A549 treated with CORT108297 at 1 μM for 4 hours (cell line): ENCODE measurements at places on chromosomes 6 and 20. TPM values are rescaled to one million over a fixed set of nuclear protein-coding genes. Genes with fewer than 3 reads are reported as not detected.

Gene FOXC1
- total RNA-seq = 6.2 to 9.5 TPM (median 8.1 TPM) in 5 replicates

Gene GTPBP2
- 16.2 to 23.6 TPM (median 21.4 TPM) in 5 replicates for total RNA-seq

Gene SIRPD
- total RNA-seq = not detected in 5 replicates

Gene HLA-DOA
- 0.14 TPM in 1 of 5 replicates, not detected in the others for total RNA-seq

Gene SYTL3
- 0.98 to 1.4 TPM (median 1.1 TPM) in 5 replicates for total RNA-seq

Gene KCNK5
- total RNA-seq = 0.91 to 1.6 TPM (median 1.2 TPM) in 5 replicates

Gene SOX18
- 1.1 to 2.4 TPM (median 2.0 TPM) in 5 replicates for total RNA-seq

Gene TCF19
- 13.1 to 15.4 TPM (median 14.2 TPM) in 5 replicates for total RNA-seq

Gene EHMT2
- 25.9 to 35.4 TPM (median 32.0 TPM) in 5 replicates for total RNA-seq

Gene TSBP1
- total RNA-seq = not detected in 5 replicates

Gene TAP1
- 33.2 to 38.3 TPM (median 34.9 TPM) in 5 replicates for total RNA-seq

Gene OR2H1
- total RNA-seq = not detected in 5 replicates

Gene CLVS2
- 0.08 to 0.16 TPM (median 0.14 TPM) in 5 replicates for total RNA-seq

Gene PPP1R3G
- total RNA-seq = 1.1 to 2.0 TPM (median 1.4 TPM) in 5 replicates

Gene CFB
- total RNA-seq = 1.5 to 3.3 TPM (median 2.4 TPM) in 5 replicates

Gene SLC17A3
- 0.86 to 1.2 TPM (median 0.99 TPM) in 5 replicates for total RNA-seq

Gene SH3BGRL2
- 0.24 to 0.33 TPM (median 0.27 TPM) in 5 replicates for total RNA-seq

Gene ARFGAP1
- 55.7 to 101 TPM (median 92.1 TPM) in 5 replicates for total RNA-seq

Gene RWDD1
- total RNA-seq = 23.9 to 39.8 TPM (median 36.2 TPM) in 5 replicates

Gene OTOR
- not detected in 5 replicates for total RNA-seq

Gene RIPPLY2
- 0.17 to 0.65 TPM (median 0.50 TPM) in 5 replicates for total RNA-seq

Gene FAM83D
- 61.3 to 74.4 TPM (median 69.6 TPM) in 5 replicates for total RNA-seq

Gene TBX18
- total RNA-seq = 16.3 to 23.7 TPM (median 20.5 TPM) in 5 replicates

Gene HLA-DPA1
- total RNA-seq = 0.05 to 0.22 TPM in 2 of 5 replicates, not detected in the others

Gene SLC35D3
- 0.05 to 0.13 TPM (median 0.08 TPM) in 5 replicates for total RNA-seq

Gene HMGCLL1
- 0.09 to 0.21 TPM (median 0.14 TPM) in 5 replicates for total RNA-seq

Gene KHDC1
- 3.6 to 4.5 TPM (median 4.1 TPM) in 5 replicates for total RNA-seq

Gene NR2E1
- 0.03 to 0.09 TPM (median 0.04 TPM) in 4 of 5 replicates, not detected in the other for total RNA-seq

Gene LHFPL5
- total RNA-seq = 0.20 to 0.23 TPM in 2 of 5 replicates, not detected in the others
